ENCODE measurements at places on chromosomes 11 and 22.

- DNase-seq = no peak
Observed at GRCh38 chr11:112161012-112161411, 2.9 kb downstream of the IL18 start.

DNA sequence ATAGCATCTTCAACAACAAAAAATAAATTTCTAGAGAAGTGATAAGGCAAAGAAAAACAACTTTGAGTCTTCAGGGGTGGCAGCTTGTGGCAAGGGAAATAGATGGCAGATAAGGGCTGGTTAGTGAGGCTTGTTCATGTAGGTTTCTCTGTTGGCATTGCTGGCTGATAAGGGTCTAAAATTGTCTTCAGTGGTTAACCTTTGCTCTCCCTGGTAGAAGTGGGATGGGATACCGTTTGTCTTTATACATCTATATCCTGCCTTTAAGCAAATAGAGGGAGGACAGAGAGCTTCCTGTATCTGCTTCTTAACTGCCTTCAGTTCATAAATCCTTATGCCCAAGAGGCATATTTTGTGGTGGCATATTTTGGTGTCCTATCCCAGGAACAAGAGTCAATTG lies 57.1 kb downstream of the TRAF6 start:
- DNase-seq = peak; percentile 84

GRCh38 chr11:67584881-67585873 lies 1.6 kb downstream of the GSTP1 start:
- no peak for DNase-seq

- DNase-seq = no peak
Observed at GRCh38 chr11:35418282-35419183, 825 bp downstream of the SLC1A2 start.

DNA sequence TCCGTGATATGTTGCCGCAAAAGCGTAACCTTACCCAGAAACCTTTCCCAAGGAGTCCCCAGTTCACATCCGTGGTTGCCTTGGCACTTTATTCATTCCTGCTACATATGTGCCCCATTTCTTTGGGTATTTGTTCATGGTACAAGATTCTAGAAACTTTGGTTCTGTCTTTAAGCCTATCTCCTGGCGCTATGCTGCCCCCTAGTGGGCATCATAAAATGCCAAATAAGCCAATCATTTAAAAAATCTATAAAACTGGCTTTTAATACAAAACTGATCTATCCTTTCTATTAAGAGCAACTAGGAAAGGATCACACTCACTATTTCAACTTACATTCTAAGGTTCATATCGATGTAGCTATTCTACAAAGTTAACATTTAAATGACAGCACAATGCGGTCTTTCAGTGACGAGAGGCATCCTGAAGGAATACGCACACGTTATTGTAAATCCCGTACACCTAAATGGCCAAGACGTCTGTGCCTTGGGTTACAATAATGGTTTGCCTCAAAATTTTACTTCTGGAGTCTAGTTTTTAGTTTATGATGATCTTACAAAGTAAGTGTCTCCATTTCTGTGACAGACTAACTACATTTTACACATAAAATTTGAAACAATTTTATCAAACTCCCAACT lies 16.2 kb downstream of the PIWIL3 start:
- peak; percentile 61 for DNase-seq

DNA sequence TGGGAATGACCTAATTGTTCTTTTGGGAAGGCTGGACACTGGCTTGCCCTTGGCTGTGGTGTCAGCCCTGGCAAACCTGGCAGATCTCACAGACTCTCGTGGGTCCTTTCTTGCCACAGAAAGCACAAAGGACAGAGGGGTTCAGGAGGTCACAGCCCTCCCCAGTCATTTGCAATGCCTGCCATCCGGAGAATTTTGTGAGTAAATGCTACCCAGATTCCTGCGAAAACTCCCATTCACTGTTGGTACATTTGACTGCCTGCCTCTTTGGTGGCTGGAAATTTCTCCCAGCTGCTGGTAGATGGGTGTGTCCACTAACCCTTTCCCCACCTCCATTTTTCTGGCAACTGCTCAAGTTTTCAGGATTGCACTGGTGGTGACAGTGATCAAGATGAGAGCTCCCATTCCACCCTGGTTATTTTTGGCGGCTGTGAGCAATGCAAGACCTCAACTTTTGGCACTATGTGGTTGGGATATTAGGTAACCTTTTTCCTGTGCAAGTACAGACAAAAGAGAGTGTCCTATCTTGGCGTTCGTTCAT lies 155.7 kb downstream of the NAV2 start:
- peak; percentile 2 for DNase-seq

GRCh38 chr11:31110830-31111229 lies 258.7 kb downstream of the DCDC1 start:
- DNase-seq = no peak

DNA sequence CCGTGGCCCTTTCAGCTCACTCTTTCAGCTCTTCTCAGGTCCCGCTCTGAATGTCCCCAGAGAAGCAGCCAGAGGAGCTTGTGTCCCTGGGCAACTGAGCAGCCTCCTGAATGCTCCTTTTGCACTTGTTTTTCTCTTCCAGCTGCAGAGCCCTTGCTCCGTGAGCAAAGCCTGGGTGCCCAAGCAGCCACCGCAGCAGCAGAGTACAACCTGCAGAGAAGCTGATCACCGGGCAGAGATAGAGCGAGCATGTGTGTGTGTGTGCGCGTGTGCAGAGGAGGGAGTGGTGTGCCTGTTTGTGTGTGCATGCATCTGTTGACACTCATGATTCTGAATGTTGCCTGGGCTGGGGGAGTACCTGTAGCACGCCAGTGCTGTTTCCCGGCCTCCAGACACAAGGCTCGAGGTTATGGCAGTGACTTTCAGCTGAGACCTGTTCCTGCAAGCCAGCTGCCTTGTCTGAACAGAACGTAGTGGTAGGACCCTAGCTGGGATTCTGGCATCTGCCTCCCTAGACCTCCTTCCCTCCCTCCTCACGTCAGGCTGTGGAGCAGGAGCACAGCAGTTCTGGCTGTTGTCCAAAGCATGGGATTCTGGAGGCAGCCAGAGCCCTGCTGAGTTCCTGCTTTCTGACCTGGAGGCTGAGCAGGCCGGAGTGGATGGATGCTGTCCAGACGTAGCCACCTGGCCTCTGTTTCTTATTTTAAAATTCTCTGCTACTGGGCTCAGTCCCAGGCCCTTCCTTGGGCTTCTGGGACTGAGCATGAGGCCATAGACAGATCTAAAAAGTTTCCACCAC lies 4.5 kb upstream of the MAPK8IP1 start:
- DNase-seq = no peak

DNA sequence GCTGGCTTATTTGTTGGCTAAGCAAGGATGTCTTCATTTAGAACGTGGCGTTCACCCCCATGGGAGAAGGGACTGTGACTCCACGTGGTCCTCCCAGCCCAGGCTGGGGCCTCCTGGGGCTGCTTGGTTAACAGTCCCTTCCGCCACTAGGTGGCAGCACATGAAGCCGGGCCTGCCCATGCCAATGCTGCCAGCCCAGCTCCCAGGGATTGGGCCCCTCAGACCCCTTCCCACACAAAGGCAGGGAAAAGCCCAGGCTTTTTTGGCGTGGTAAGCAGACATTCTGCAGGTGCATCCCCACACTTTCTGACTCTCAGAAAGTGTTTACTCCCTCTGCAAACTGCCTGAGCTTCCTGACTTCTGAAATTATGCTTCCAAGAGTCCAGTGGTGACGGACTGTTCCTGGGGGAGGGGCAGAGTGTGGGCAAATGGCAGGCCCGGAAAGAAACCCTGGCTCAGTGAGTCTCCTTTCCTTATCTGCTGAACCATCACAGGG lies 3.1 kb downstream of the CBX6 start:
- DNase-seq = peak; percentile 78

DNA sequence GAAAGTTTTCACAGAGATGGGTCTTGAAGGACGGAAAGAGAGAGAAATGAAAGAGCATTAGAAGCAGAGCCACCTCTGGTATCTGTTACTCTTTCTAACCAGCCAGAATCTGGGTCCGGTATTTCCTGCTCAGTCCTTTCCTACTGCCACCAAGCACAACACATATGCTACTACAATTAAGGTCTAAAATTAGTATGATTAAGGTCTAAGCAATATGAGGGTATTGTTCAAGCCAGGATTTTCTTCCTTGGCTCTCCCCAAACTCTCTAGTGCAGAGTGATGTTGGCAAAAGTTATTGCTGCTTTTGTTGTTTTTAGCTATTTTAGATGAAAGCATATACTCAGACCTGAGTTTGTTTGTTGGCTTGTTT lies 59.2 kb upstream of the EED start:
- no peak for DNase-seq

- DNase-seq = no peak
Observed at GRCh38 chr11:20026629-20027555, 133.4 kb downstream of the DBX1 start.

DNA sequence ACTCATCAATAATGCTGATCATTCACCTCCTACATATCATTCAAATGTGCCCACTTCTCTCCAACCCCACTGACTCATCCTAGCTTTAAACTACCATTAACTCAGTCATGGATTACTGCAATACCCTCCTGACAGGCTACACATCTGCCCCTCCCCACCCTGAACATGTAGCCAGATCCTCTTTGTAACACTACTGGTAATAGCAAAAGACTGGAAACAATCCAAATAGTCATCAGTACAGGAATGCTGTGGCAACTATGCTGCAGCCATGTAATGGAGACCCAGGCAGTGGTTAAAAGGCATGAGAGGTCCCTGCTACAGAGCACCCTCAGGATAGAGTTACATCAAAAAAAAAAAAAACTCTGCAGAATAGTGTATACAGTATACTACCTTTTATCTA lies 16.6 kb downstream of the SLC43A3 start:
- DNase-seq = no peak

- peak; percentile 32 for DNase-seq
Observed at GRCh38 chr11:46457659-46458424, 66.3 kb upstream of the CHRM4 start.

DNA sequence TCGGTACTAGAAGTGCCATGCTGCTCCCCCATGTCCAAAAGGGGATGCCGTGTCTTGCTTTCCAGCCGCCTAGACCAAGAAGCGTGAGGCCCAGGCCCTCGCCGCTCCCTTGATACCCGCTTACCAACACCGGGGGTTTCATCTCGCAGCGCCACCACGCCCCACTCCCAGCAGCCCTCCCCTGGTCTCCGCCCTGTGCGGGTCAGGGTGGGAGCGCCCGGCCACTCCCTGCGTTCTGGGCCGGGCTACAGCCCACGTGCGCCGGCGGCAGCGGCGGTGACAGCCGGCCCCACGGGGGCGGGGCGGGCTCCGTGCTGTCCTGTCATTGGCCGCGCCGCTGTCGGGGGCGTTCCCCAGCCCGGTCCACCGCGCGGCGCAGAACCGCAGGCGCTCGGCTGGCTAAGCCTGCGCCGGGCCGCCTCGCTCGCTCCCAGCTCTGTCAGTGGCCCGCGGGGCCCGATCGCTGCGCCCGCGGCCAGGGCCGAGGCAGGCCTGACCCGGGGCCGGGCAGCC lies at the start of gene MICAL2:
Gene MICAL2, plus strand, starts transcription at position 390 of the 513 bp plus-strand sequence. CDS start 51,566 bp downstream, outside the sequence.
- DNase-seq = peak; percentile 91

DNA sequence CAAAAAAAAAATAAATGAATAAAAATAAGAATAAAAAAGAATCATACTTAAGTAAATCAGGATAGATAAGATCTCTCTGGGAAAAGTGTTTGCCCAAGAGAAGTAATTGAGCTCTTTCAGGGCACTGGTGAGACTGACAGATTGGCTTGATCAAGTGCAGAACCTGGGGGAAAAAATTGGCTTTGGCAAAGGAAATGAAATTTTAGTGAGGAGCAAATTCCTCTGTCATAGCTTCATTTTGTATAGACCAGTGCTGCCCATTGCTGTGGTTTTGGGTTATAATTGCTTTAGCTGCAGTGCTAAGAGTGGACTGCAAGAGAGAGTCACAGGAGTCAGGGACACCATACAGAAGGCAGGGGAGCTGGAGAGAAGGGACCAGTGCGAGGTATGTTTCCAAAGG lies 35.7 kb downstream of the SFI1 start:
- DNase-seq = no peak

DNA sequence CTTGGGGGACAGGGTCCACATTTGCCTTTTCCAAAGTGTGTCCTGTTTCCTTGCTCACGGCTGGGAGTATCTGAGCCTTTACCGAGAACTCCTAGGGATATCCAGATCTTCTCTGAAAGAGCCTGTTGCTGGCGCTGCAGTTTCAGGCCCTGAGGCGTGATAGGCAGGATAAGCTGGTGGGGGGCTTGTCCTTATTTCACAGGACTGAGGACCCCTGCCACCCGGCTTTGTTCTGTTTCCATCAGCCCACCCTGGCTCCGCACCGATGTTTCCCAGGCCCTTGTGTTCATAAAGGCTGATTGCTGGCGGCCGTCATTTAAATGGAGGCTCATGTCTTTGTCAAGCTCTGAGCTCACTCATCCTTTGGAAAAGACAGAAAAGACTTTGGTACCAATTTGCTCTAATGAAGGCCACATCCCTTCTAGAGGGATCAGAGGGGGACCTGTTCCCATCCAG lies 9.4 kb upstream of the NPTXR start:
- no peak for DNase-seq

DNA sequence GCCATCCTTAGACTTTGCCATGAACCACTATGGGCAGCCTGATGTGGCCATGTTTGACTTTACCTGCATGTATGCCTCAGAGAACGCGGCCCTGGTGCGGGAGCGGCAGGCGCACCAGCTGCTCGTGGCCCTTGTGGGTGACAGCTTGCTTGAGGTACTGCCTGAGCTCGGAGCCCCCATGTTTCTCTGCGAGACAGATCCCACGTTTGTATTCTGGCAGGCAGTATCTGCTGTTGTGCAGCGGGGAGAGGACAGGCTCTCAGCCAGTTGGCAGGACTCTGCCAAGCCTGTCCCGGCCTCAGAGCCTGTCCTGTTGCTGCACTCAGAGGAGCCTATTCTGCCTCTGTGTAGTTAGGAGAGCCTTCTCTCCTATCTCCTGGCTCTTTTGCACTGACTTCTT lies 109.9 kb downstream of the MICAL2 start:
- DNase-seq = no peak

- DNase-seq = peak; percentile 62
Observed at GRCh38 chr22:37633089-37633624, 6.3 kb upstream of the SH3BP1 start.

GRCh38 chr11:77589521-77590193 lies at the start of gene AQP11:
AQP11 (plus strand) TSS chr11:77589953; CDS start chr11:77589993, 40 bp downstream.
- DNase-seq = peak; percentile 84

DNA sequence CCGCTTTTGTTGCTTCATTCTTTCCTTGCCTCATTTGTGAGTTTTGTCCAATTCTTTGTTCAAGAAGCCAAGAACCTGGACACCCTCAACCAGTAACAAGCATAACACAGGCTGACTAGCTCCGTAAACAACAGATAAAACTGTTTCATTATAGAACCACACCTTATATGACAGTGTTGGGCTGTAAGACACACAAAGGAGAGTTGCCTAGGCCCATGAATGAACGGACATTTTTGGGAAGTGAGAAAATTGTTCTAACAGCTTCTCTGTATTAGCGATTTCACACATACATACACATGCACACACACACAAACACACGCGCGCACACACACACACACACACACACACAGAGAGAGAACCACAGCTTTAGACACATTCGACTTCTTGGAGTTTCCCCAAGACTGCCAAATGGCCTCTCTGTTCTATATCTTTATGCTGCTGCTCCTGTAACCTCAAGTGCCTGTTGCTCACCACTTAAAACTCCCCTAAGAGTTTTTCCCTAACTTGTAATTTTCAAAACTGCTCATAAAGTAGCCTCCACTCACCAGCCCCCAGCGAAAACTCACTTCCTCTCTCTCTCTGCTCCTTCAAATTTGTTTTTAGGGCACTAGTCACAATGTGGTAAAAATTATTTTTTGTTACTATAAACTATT lies 35.9 kb downstream of the CTSC start:
- no peak for DNase-seq

- DNase-seq = no peak
Observed at GRCh38 chr11:1163911-1164735, 6.4 kb downstream of the MUC5AC start.

- no peak for DNase-seq
Observed at GRCh38 chr11:2307501-2308331, 5.9 kb downstream of the TSPAN32 start.

GRCh38 chr11:8605971-8606563 lies 12.0 kb upstream of the STK33 start:
- DNase-seq = no peak

Data from NB4 (cell line).